ENCODE measurements at places on chromosomes 4 and X. TPM values are rescaled to one million over a fixed set of nuclear protein-coding genes. Genes with fewer than 3 reads are reported as not detected.

The TMLHE gene
- polyA plus RNA-seq, result 13.0 TPM

The ZMAT1 gene
- polyA plus RNA-seq, result 5.0 TPM

GRCh38 chrX:136497556-136498052, at the start of gene HTATSF1:
Gene HTATSF1 (plus strand): TSS chrX:136497592. CDS start chrX:136497685, 93 bp downstream.
- no peaks in the 10 kb centered on the region for H3K4me1 ChIP-seq
- peak within 1 kb of the TSS; percentile 72 for H3K4me3 ChIP-seq
- no peaks in the 10 kb centered on the region for H3K36me3 ChIP-seq
- H3K27ac ChIP-seq, result no peak within 1 kb of the TSS
- no peak for DNase-seq

DNA sequence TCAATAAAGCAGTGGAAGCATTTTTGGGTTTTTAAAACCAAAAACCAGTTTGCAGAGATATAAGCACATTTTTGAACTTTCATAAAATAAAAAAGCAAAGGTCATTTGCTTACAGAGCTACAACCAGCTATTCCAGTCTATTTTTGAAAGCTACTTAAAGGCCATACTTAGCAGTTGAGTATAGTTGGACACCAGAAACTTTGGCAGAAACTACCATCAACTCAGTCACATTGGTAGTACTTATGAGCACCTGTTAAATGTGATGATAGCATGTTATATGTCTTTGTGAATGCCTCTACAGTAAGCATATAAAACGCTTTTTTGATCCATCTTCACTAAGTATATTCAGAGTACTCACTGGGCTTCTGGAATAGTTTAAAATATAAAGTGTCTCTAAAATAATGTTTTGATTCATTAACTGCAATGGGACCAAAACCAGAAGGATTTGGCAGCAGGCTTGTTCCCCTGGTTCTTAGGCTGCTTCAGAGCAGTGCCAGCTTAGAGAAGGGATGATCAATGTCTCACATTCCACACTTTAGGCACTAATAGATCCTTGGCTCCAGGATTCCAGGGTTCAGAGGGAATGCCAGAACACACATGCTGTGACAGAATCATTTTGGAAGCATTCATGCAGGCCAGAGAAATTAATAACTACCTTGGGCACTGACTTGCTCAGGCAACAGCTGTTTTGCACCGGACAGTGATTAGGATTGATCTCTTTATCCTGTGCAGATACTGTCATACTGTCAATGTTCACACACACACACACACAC, 103.9 kb downstream of the IQCM start:
- no peak for DNase-seq
- H3K4me1 ChIP-seq, result peaks cover 2% of the 10 kb centered on the region
- no peaks in the 10 kb centered on the region for H3K27me3 ChIP-seq
- H3K36me3 ChIP-seq, result no peaks in the 10 kb centered on the region
- H3K27ac ChIP-seq, result no peak overlapping the region

DNA sequence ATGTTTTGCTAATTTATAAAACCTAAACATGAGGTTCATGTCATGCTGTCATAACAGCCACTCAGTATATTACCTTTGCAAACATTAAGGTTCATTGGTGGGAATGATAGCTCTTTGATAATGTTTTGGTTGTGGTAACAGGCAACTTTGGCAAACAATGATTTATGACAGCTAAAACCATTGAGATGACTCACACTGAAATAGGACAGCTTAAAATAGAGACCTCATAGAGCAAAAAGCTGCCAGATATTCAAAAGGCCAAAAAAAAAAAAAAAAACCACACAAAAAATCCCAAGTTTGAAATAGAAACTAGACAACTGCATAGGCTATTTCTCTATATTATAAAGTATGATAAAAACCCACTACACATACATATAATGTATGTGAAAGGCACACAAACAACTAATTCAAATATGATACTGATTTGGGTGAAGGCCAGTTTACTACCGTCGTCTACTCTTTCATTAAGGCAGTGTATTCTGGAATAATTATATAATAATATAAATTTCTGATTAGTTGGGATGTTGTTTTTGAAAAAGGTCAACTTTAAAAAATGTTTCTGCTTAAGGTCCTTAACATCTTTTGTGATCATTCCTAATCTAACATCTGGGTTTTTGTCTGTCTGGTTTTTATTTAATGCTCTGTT, 646.0 kb upstream of the PITX2 start:
- no peak overlapping the region for H3K27ac ChIP-seq
- peaks cover 2% of the 10 kb centered on the region for H3K4me1 ChIP-seq
- H3K4me3 ChIP-seq, result peak overlapping the region; percentile 34
- no peaks in the 10 kb centered on the region for H3K36me3 ChIP-seq
- DNase-seq, result no peak
- no peaks in the 10 kb centered on the region for H3K27me3 ChIP-seq

GRCh38 chr4:121252224-121252806, 88.2 kb upstream of the TNIP3 start:
- no peaks in the 10 kb centered on the region for H3K4me1 ChIP-seq
- H3K4me3 ChIP-seq, result no peak overlapping the region
